CD4-positive, alpha-beta T cell treated with Interleukin-15 for 1 hour (primary cell): ENCODE measurements at places on chromosomes 4 and X.

DNA sequence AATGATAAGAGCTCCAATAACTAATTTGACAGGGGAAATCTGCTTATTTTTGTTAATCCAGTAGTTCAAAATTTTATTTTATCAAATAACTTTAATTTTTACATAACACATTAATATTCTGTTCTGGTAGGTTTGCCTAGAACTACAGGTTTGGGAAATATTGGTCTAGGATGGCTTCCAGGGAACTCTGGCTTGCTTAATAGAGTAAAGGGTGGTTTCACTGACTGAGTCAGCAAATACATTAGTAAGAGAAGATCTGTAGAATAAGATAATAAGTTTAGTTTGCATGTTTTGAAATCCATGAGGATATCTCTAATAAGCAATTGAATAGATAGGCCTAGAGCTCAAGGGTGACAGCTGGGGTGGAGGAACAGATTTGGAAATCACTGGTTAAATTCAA is 500.7 kb downstream of the ZNF674 start:
- no peak for DNase-seq

DNA sequence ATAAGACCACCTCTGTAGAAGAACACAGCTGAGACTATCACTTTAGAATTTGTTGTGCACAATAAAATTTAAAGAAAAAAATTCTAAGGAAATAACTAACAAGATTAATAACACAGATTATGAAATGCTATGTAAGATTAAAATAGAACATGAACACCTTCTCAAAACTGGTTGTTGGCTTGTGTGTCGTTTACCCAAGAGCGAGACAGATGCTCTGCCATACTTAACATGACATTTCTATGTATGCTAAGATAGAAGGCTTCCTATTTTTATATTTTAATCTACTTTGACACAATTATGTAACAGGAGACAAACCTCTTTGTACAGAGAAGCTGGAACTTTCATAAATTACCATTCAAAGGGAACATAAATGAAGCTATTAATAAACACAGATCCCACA is 30.1 kb downstream of the USP46 start:
- DNase-seq: no peak

DNA sequence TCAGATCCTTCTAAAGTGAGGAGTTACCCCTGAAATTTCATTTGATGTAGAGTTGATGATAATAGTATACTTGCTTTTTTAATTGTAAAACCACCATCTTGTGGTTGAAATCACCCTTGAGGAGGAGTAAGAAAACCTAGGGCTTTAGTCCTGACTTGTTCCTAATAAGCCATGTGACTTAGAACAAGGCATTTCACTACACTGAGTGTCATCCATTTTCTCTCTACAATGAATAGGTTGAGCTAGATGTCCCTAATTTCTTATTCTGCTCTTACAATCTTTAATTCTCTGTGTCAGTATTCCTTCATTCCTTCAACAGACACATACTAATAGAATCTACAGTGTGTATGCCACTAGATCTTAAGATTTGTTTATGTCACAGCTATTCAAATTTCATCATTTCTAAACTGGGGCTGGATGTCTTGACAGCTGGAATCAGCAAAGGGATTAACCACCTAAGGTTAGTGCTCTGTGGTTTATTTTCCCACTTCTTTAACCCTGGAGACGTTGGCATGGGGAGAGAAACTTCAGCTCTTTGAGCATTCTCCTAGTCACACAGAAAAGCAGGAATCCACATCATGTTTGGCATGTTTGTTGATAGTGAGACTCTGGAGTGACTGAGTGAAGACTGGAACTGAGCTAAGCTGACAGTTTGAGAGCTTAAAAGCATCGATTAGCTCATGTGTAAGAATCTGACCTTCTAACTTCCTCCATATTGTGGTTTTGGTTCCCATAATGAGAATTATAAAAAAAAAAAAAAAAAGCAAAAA is 246.3 kb downstream of the NDST4 start:
- no peak for DNase-seq

- no peak for DNase-seq
Observed at GRCh38 chr4:181364504-181364903, 878.7 kb upstream of the TENM3 start.

- no peak for DNase-seq
Observed at GRCh38 chr4:54318904-54319303, 89.8 kb downstream of the PDGFRA start.

- DNase-seq: no peak
Observed at GRCh38 chr4:23171976-23172375, 479.2 kb downstream of the GBA3 start.
